ENCODE measurements at places on chromosomes 5 and 9.

DNA sequence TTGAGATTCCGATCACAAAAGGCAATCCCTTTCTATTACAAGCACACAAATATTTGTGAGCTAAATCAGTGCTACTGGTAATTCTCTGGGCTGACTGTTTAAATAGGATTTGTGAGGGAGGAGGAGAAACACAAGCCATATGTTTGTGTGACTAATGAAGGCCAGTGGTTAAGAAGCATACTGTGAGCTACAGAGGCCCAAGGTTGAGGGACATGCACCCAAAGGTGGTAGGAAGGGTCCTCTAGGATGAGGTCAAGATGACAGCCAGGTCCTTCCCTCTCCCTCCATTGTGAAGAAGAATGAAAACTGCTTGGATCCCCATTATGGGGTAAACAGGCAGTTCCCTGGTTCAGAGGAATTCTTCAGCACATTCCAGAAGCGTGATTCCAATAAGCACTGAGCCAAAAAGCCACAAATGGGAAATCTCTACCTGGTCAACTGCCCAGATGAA lies 83.9 kb downstream of the SPOCK1 start:
- DNase-seq: no peak

DNA sequence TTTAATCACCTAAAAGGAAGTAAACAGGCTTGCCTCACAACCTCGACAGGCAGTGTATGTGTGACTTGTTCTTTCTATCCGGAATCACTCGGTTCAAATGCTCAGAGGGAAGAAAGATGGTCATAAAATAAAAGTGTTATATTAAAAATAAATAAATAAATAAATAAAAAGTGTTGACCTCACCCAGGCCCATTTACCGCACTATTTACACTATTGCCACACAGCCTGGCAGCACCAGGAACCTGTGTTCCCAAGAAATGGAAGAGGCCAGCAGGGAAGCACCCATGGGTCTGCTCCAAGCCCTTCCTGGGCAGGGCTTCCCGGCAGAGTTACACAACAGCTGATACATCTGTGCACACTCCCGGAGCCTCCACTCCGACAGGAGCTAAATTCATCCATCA lies 127.9 kb downstream of the EFNA5 start:
- DNase-seq: no peak

DNA sequence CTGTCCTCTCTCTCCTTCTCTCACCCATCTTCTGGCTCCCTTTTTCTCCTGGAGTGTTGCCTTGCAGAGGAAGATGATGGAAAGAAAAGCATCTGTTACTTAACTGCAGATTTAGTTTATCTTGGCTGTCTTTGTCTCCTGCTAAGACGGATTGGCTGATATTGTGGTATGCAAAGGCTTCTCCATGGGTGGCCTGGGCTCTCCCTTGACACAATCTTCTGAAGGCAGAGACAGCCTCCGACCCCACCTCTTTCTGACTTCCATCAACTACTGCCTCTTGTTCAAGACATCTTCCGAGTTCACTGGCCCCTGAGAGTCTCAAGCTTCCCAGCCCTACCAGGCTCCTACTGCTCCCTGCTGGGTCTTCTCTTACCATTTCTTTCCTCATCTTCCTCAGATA lies 403.7 kb downstream of the LRRC70 start:
- no peak for DNase-seq

GRCh38 chr9:73038089-73038509 lies 85.2 kb upstream of the ALDH1A1 start:
- DNase-seq: no peak

GRCh38 chr5:57895766-57896165 lies 413.2 kb upstream of the ACTBL2 start:
- DNase-seq: no peak

- DNase-seq: no peak
Observed at GRCh38 chr5:5430136-5430535, 7.7 kb downstream of the ICE1 start.

GRCh38 chr5:132488590-132488989 lies 2.0 kb downstream of the IRF1 start:
- DNase-seq: no peak

DNA sequence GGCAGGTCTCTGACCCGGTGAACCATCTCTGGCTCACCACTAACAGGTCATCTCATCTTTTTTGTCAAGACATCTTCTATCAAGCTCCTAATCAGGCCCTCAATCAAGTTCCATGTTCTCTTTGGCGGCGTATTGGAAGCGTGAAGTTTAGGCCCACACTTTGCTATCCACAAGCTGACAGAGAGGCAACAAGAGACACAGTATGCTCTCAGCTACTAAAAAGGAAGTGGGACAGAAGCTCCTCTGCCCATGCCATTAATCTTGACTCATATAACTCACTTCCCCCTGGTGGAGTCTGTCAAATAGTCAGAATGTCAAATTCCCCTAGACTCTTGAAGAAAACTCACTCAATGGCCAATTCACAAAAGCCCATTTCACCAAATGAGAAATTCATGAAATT lies 77.6 kb upstream of the TMC1 start:
- DNase-seq: no peak
